ENCODE measurements at places on chromosomes 3 and 15. TPM values are rescaled to one million over a fixed set of nuclear protein-coding genes. Genes with fewer than 3 reads are reported as not detected.

The MESP1 gene
- 7.2 TPM for total RNA-seq

The AEN gene
- total RNA-seq: 103 TPM

The EHD4 gene
- 12.0 TPM for total RNA-seq

The GOLGA8T gene
- total RNA-seq: 0.66 TPM

The MEGF11 gene
- total RNA-seq: 0.40 TPM

The DAZL gene
- total RNA-seq: not detected

The TRANK1 gene
- 1.7 TPM for total RNA-seq

The IQCH gene
- total RNA-seq: 3.0 TPM

The GLDN gene
- not detected for total RNA-seq

The FBXO40 gene
- not detected for total RNA-seq

The COL6A6 gene
- total RNA-seq: not detected

The GP9 gene
- not detected for total RNA-seq

The RNU5B-1 gene
- total RNA-seq: not detected

The STAC gene
- total RNA-seq: 2.6 TPM

The GALNT15 gene
- not detected for total RNA-seq

The VIPR1 gene
- 0.70 TPM for total RNA-seq

The HTR3E gene
- not detected for total RNA-seq

The TMEM266 gene
- 0.05 TPM for total RNA-seq

The TTC21A gene
- total RNA-seq: 1.7 TPM

The APH1B gene
- total RNA-seq: 23.2 TPM
